ENCODE measurements at places on chromosomes 5 and 9.

GRCh38 chr5:7815892-7816534 is 34.9 kb downstream of the CFAP90 start:
- DNase-seq, result peak; percentile 98

DNA sequence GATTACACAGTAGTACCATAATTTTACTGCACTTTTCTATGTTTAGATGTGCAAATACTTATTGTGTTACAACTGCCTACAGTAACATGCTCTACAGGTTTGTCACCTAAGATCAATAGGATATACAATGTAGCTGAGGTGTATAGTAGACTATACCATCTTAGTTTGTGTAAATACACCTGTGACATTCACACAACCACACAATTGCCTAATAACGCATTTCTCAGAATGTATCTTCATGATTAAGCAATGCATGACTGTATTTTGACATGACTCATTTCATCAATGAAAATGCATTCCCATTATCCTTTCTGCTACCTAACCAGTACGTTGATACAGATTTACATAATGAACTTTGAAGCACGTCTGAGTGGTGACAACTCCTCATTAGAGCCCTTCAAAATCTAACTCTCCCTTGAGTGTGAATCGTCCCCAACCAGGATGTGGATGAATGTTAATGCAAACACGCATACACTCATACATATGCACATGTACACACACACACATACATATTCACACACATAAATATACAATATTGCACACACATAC is 28.4 kb downstream of the GZMK start:
- DNase-seq, result no peak

- DNase-seq, result peak; percentile 43
These were observed 80.1 kb upstream of the DMAC1 start for GRCh38 chr9:7879551-7880245.

GRCh38 chr5:162248107-162248713 is 180.6 kb downstream of the GABRG2 start:
- peak; percentile 34 for DNase-seq

GRCh38 chr9:110329639-110330230 is 7.9 kb downstream of the TXNDC8 start:
- no peak for DNase-seq

DNA sequence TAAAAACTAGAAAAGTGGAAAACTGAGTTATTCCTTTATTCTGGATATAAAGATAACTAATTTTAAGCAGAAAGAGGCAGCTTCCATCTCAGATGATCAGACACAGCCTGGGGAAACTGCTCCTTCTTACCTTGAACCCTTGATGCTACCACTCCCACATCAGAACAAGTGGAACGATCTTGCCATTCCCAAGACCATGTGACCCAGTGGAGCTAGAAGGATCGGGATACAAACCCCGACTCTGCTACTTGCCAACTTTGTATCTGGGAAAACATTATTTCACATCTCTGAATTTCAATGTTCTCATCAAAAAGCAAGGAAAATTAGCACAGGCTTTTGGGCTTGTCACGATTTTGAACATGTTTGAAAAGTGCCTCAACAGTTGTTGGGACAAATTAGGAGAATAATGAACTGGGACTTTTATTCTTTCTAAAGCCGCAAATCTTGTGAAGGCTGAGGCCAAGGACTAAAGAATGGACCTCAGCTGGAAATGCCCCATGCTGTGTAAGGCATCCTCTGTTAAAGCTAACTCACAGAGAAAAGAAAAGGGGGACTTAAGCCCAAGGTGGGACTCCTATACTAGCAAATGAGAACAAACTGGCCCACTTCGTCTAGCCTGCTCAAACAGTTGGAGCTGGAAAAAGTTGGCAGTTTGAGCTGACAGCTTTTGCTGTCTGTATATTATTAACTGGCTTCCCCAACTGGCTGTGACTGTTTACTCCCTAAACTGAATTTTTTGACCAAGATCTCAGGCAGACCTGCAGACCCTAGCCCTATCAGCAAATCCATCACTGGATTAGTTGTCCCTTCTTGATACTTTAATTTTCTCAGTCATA is 552.3 kb downstream of the EFNA5 start:
- DNase-seq, result peak; percentile 46

DNA sequence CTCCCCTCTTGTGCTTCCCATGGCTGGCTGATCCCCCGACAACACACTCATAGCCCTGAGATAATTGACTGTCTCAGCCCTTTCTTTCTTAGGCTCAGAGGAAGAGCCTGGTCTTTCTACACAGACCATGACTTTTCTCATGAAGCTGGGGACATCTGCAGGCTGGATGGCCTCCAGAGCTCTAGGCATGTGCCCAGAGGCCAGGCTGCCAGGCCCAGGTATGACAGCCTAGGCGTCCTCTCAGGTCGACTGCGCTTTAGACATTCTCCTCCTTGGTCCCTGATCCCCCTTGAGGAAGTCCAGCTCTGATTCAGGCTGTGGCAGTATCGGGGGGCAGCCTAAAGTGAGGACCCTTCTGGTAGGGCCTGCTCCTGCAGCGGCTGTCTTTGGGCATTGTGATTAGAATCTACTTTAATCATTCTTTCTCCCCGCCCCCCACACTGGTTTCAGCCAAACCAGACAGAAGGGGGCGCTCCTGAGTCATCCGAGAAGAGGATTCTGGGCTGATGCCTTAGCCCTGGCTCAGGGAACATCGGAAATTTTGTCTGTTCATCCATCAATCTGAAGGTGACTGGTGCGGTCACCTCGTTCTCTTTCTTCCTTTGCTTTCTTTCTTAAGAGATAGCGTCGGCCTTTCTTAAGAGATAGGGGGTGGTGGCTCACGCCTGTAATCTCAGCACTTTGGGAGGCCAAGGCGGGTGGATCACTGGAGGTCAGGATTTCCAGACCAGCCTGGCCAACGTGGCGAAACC is 66.5 kb upstream of the HSPA9 start:
- peak; percentile 98 for DNase-seq

- DNase-seq, result no peak
These were observed 50.4 kb upstream of the CDKN2AIPNL start for GRCh38 chr5:134462047-134462575.

GRCh38 chr9:121598167-121598964 is 53.1 kb upstream of the DAB2IP start:
- peak; percentile 88 for DNase-seq

GRCh38 chr9:73264631-73265030 is 113.0 kb downstream of the ANXA1 start:
- DNase-seq, result no peak

- DNase-seq, result no peak
These were observed 50.9 kb downstream of the PLPP1 start for GRCh38 chr5:55483885-55484284.

GRCh38 chr5:160369990-160370712 is at the start of gene C1QTNF2:
Gene C1QTNF2, minus strand, starts transcription at chr5:160370626. Its CDS starts 15,615 bp downstream, at chr5:160355011.
- peak; percentile 74 for DNase-seq

DNA sequence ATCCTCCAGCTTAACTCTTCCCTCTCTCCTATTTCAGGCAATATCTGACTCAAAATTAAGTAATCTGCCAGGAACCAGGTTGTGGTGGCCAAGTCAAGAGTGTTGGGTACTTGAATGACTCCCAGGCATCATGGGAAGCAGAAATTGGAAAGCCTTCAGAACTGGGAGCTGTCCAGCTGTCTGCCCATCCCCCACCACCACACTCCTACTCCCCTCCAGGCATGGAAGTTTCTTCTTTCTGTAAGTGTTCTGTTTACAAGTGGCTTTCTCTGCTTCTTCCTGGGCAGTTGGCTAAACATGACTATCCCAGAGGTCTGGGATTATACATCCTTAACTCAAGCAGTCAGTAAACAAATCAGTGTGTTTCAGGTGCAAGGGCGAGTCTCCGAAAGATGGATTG is 14.6 kb upstream of the PBX3 start:
- DNase-seq, result no peak

DNA sequence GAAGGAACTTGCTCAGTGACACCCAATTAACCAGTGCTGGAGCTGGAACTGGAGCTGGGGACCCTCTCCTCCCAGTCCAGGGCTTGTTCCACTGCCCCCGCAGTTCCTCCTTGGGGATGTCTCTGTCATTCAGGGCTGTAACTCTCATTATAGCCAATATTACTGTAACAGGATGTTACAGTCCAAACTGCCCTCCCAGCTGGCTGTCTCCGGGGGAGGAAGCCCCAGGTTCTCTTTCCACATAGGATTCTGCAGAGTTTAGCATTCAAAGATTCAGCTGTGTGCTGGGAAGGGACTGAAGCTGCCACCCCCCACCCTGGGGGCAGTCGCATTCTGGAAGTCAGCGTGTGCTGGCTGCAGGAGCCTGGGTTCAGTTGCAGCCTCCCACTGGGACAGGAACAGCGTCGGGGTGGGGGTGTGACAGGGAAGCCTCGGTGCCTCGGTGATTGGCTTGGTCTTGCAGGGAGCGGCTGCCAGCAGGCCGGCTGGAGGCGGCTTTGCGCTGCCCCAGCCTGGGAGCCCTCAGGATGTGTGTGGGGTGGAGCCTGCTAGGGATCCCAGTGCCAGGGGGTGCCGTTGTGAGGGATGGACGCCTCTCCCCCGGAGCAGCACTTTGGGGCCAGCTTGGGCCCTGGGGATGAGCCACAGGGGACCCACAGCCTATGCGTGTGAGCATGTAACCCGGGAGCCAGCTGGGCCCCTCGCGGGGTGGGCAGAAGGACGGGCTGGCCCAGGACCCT is 101.1 kb downstream of the RGS3 start:
- DNase-seq, result peak; percentile 68

DNA sequence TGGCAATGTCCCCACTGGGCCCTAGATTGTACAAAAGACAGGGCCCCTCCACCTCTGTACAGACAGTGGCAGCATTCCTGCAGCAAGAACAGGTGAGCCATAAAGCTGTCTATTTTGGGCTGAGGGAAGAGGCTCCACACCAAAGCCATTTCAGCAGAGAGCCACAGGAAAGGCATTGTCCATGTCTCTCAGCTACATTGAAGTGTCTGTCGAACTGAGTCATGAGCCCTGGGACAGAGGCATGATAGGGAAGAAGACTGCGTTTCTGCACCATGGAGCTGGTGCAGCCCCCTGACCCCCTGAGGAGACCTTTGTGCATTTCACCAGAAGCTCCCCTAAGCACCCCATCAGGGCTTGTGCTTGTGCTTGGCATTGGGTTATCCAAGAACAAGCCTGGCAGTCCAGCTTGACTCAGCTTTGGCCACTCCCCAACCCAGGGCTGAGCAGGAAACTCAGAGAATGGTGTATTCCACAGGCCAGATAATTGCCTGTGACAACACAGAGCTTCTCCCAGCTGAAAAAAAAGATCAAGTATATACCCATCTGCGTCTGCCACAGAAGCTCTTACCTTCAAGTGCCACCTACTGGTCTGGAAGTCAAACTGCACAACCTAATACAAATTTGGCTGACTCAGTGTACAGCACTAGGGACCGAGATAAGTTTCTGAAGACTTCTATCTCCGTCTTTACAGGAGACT is 5.9 kb upstream of the FRMD3 start:
- DNase-seq, result no peak

DNA sequence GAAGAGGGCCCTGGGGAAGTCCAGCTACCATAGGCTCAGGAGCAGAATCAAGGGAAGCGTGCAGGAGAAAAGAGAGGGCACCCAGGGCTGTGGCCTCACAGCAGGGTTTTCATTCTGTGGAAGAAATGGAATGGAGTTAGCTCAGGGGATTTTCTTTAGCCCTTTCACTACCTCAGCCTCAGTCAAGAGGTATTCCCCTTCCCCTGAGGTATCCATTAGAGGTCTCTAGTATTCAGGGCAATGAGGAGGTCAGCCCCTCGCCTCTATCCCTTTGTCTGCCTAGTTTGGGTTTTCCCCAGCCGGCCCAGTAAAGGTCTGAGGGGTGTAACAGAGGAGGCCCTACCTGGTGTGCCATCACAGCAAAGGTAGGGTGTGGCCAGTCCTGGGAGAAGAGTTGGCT is 21.5 kb downstream of the GFRA3 start:
- no peak for DNase-seq

DNA sequence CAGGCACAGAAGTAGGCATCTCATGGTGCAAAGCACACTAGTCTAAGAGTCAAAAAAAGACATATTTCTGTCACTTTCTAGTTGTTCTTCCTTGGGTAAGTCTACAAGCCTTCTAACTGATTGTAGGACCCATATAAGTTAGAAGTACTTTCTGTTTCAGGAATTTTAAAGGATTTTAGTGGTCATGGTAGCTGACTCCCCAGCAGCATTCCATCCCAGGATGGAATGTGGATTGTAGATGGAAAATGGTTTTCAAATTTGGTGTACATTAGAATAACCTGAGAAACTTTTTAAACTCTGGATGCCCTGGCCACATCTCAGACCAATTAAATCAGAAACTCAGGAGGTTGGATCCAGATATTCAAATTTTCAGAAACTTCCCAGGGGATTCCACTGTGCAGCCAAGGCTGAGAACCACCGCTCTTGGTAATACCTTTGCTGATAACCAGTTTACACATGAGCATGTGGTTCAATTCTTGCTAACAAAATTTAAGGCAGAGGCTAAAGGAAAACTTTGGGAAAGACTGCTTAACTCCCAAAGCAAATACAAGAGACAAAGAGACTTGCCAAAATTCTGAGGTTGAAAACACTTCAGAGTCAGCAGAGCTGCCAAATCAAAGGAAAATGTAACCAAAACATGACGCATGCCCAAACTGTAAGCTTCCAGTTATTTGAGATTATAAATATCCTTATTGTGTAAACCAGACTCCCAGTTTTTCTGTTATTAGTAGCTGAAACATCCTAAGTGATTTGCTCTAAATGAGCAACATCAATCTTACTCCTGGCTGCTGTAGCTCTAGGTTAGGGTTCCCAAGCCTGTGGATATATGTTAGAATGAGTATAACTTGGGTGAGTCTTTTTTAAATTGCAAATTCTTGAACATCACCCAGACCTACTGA is 145.4 kb upstream of the MTAP start:
- DNase-seq, result no peak

DNA sequence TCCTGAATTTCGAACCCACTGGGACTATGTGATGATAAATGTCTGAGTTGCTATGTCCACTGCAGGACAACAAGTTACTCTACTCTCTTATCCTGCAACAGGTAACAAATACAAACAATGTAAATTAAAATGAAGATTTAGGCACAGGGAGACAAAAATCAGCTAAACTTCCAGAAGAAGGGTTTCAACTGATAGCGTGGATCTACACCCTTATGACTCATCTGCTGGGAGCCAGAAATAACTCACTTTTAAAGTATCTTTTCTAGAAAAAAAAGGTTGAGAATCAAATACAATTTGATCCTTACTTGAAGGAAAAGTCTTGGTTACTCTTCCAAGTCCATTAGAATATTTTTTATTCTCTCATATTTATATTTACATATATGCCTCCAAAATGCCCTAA is 21.4 kb downstream of the PJA2 start:
- no peak for DNase-seq

GRCh38 chr5:172776235-172776594 is 5.2 kb upstream of the DUSP1 start:
- no peak for DNase-seq

DNA sequence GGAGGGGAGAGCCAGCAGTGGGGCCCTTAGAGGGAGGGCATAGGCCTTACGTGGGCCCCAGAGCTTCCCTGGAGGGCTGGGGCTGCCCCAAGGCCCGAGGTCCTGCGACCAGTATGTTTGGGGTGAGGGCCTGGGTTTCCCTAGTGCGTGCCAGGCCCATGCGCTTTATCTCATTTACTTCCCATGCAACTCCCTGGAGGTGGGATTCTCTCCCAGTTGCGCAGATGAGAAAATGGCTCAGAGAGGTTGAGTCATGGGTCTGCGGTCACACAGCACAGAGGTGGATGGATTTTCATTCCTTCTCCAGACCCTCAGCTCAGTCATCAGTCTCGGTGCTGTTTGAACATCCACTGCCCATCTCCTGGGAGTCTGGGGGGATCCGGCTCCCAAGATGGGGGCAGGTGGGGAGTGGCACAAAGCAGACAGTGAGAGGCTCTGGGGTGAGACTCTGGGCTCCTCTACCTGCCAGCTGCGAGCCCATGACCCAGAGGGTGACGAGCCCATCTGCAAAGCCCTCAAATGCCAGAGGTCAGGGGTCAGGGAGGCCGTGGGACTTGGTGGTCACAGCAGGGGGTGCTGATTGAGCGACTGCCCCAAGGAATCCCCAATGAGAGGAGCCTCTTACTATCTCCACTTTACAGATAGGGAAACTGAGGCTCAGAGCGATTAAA is 171.2 kb downstream of the GAPVD1 start:
- DNase-seq, result no peak

Measured in H1 (cell line).